Stimulated activated CD8-positive, alpha-beta memory T cell treated with anti-CD3 and anti-CD28 coated beads, Interleukin-4, amount 100 ng/mL, for 1 hour (primary cell): ENCODE measurements at places on chromosomes 13 and 19.

GRCh38 chr13:45137526-45137925 lies 17.2 kb downstream of the GTF2F2 start:
- DNase-seq: no peak

- DNase-seq: no peak
These were observed 79.9 kb downstream of the RNASEH2B start for GRCh38 chr13:50989476-50989875.

- no peak for DNase-seq
These were observed 92.1 kb downstream of the GPC6 start for GRCh38 chr13:93318534-93319254.

DNA sequence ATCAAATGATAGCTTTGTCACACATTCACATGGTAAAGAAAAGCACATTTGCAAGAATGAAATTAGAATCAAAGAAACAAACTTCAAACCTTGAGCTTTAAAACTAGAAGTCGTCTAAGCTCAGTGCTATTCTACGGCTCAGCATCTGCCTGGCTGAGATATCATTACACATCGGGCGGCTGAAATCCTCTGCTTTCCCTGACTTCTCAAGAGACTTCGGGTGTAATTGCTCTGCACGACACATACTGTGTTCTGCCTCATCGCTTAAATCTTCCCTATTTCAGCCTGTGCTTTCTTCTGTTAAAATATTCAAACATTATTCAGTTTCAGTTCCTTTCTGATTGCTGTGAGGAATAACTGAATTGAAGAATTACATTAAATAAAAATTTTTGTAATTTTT lies 265.3 kb downstream of the NALCN start:
- no peak for DNase-seq

GRCh38 chr19:48837687-48838086 lies 1.4 kb upstream of the HSD17B14 start:
- DNase-seq: no peak

GRCh38 chr13:110971486-110971885 lies 56.6 kb upstream of the ANKRD10 start:
- no peak for DNase-seq

DNA sequence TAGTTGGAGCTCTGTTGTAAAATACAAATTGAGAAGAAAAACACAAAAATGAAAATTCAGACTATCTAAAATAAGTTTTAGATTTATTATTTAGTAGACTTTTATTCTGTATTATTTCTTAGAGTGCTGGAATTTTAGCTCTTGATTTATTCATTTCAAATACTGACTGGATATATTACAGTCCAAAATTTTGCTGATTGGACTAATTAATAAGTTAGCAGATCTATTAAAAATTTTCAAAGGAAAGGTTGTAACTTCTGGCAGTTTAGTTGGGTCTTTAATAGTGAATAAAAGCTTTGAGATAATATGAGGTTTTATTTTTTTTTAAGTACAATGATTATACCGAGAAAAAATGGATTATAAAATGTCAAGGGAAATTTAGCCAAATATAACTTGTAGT lies 1224.9 kb upstream of the SPRY2 start:
- DNase-seq: no peak

- DNase-seq: no peak
These were observed 221.7 kb downstream of the COG6 start for GRCh38 chr13:39877134-39877533.

DNA sequence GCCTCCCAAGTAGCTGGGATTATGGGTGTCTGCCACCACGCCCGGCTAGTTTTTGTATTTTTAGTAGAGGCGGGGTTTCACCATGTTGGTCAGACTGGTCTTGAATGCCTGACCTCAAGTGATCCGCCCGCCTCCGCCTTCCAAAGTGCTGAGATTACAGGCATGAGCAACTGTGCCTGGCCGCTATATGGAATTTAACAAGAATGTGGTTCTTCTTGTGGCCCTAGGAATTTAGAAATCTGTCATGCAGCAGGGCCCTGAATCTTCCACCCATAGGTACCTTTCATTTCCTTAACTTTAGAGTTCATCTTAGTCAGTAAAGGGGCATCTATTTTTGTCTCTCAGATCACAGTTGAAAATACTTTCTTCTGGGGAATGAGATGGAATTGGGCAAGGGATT lies 25.6 kb upstream of the NDFIP2 start:
- DNase-seq: no peak

- no peak for DNase-seq
These were observed 89.7 kb upstream of the TRPC4 start for GRCh38 chr13:37959284-37959683.

DNA sequence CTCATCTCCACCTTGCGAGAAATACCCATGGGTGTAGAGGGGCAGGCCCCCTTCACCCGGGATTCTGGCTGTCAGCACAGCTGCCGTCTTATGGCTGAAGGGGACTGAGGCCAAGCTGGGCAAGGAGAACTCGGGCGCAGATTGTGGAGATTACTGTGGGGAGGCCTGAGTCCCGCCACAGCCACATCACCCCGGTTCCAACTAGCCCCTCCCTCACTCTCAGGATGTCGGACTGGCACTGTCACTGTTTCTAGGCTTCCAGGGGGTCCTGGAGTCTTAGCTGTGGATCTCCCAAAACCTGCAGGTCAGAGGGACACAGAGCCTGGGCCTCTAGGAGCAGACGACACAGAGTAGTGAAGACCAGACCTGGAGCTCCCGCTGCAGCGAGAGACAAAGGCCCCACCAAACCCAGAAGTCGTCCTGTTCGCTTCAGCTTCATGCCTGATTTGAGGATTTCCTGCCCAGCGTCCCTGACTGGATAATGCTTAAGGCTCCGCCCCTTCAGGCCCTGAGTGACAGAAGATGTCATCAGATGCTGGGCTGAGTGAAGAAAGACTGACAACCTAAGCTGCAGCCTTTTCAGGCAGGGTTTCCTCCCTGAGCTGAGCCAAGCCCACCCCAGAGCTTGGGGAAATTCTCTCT lies 55.8 kb downstream of the ZNF93 start:
- DNase-seq: no peak

DNA sequence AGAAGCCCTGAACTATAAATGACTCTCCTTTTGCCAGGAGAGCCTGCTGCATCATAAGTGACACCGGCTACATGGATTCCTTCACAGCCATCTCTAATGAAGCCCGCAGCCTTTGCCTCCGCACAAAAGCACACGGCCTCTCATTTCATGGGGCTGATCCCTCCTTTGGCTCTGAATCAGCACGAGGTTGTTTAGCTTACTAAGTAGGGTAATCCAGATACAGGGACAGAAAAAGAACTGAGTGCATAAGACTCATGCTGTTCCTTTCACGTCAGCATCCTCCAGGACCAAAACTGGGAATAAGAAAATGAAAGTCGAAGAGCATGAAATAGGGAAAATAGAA lies 136.3 kb downstream of the DCT start:
- no peak for DNase-seq

- DNase-seq: no peak
These were observed 1.8 kb downstream of the HOOK2 start for GRCh38 chr19:12773571-12773970.

GRCh38 chr13:26007261-26008125 lies 44.3 kb downstream of the SHISA2 start:
- DNase-seq: no peak

DNA sequence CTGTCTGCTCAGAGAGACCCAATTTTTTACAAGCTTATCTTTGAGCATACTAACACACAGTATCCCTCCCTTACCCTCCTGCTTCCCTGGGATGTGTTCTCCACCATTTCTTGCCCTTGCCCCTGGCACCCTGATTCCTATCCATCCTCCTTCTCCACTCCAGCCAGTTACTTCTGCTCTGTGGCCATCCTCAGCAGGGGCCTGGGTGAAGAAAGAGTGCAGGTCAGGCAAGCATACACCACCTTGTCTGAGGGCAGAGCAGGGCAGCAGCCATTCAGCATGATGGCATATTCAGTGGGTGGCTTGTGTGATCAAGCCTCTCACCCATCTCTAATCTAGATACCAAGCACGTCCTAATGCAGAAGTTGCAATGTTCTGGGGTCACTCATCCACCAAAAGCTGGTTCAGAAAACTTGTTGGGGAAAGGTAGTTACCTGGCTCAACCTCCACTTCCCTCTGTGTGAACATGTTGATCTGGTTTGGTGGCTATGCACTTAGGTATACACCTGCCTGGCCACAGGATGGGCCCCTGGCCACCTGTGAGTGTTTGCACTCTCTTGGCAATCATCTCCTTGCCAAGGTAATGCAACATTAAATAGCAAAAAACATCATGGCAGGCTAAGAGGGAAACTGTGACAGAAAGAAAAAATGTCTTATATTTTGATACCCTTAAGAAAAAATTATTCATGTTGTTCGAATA lies 900.3 kb upstream of the MIR17HG start:
- DNase-seq: no peak

GRCh38 chr13:93640452-93640851 lies 413.8 kb downstream of the GPC6 start:
- no peak for DNase-seq

GRCh38 chr19:31102674-31103073 lies 246.6 kb downstream of the TSHZ3 start:
- no peak for DNase-seq

DNA sequence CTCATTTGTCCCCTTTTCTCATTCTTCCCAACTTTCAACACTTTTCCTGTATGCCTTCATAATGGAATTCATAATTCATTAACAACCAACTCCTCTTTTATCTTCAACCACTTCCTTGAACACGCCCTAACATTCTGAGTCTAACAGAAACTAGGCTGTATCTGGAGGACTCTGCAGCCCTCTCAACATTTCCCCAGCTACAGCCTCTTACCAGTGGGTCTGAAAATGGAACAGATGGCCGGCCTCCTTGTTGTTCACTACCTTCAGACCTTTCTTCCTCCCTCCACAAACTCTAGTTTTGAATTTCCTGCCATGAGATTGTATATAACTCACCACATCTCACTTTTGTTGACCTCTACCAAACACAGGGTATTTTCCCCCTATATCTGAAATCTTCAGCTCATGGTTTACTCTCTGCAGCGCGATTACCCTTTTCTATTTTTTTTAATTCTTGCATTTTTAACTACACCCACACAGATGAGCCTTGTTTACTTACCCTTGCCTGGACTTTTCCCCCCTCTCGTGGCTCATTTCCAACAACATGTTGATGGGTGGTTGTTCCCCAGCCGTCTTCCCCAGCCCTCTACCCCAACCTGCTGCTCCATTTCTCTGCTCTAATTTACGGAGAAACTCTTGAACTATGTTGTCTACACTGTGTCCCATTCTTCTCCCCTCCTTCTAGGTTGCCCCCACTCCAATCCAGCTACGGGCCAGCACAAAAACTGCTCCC lies 846 bp downstream of the ZNF790 start:
- DNase-seq: no peak

- DNase-seq: peak; percentile 50
These were observed 15.2 kb upstream of the PAK4 start for GRCh38 chr19:39110263-39110967.

DNA sequence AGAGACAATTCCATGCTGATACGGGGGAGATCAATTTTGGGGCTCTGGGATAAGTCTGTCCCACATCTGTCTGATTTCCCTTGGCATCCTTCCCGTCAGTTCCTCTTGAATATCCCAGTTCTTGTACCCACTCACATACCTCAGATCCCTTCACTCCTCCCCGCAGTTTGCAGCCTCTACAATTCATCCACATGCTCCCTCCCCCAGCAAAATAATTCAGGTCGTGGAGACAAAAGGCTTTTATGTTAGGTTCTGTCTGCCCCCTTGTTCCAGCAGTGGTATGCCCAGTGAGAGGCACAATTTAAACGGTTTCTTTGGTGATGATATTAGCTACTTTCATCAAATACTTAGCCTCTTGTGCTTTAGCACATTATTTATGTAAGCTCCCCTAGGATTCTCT lies 9.6 kb downstream of the RPS16 start:
- DNase-seq: no peak

DNA sequence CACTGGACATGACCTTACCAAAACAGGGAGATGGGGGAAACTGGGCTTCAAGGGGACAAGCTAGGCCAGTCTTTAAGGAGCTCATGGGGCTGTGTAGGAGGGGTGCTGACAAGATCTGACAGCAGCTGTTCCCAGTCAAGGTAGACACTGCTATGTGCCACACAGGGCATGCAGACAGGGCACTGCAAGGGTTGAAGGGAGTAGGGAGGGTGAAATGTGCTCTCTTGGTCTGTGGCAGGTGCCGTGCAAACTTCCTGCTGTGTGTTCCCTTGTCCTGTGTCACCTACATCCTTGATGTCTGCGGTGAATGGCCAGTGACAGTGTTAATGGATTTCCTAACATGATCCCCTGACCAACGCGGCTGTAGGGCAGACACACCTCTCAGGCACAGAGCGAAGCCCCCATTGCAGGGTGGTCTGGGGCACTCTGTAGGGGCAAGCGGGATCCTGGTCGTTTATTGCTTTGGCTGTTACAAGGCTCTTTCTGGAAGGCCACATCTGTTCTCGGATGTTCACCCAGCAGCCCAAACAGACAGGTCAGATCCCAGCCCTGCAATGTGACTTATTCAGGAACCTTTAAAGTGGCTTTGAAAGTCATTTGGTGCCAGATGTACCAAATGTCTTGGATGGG lies 199.5 kb upstream of the ZNF536 start:
- no peak for DNase-seq

- DNase-seq: no peak
These were observed 1541.0 kb downstream of the SLITRK5 start for GRCh38 chr13:89212186-89212585.

DNA sequence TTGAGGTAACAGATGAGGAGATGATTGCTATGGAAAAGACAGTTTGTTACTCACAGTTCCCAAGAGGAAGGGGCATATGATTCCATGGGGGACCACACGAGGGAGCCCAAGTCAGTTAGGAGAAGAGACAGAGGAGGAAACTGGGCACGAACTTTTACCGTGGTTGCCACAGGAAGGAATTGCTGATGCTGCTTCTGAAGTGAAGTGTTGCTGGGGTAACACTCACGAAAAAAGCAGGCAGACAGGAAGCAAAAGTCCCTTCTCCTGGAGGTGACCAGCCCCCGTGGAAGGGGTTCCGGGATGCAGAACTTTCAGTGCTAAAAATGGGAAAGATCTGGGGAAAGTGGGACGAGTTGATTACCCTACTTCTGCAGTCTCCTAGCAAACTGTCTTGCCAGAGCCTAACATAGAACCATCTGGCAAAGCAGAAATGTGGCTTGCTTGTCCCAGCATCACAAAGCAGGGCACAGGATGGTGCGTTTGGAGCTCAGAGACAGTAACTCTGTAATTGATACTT lies 35.4 kb upstream of the MAP3K10 start:
- DNase-seq: no peak

- DNase-seq: no peak
These were observed 1.0 kb downstream of the DCLK1 start for GRCh38 chr13:36130193-36130551.

GRCh38 chr19:39347332-39348164 lies 5.3 kb downstream of the SAMD4B start:
- no peak for DNase-seq

DNA sequence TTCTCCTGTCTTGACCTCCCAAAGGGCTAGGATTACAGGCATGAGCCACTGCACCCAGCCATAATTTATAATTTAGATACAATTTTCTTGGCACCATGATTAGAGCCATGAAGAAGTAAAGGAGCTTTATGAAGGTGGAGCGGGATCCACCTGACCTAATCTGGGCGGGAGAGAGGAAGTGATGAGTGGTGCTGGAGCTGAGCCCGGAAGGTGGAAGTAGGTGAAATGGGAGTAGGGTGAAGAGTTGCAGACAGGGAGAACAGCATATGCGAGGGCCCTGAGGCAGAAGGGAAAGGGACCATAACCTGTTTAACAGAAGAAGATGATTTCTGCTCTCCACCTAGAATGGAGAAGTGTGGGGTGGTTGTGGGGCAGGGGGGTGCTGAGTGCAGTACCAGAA lies 4.2 kb downstream of the BLOC1S3 start:
- DNase-seq: no peak
